ENCODE measurements at places on chromosomes 13 and 19.

- DNase-seq, result no peak
Observed at GRCh38 chr13:50222569-50223332, 207.5 kb downstream of the KCNRG start.

DNA sequence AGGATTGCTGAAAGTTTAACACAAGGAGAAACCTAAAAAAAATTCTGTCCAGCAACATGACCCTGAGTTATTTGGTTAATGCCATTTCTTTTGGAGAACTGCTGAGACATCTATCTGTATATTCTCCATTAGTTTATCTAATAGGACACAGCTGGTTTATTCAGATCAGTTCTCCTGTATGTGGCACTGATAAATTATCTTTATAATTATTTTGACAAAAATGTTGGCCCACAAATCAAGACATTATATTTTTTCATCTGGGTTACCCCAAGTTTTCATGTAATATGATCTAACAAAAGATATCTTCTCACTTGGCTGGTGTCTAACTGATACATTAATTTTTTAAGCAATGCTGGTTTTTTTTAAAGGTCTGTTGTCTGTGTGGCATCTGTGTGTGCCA lies 231.4 kb downstream of the KLF12 start:
- no peak for DNase-seq

- no peak for DNase-seq
Observed at GRCh38 chr13:27927444-27928352, 7.9 kb downstream of the PDX1 start.

GRCh38 chr19:33860312-33861090 lies 63.8 kb downstream of the KCTD15 start:
- DNase-seq, result no peak

GRCh38 chr13:98195054-98195791 lies 18.2 kb upstream of the RNF113B start:
- no peak for DNase-seq

GRCh38 chr19:2394054-2394441 lies 33.3 kb downstream of the TIMM13 start:
- DNase-seq, result no peak
